ENCODE measurements at places on chromosomes 5 and 9.

GRCh38 chr9:2208465-2208864 lies 193.3 kb downstream of the SMARCA2 start:
- DNase-seq = no peak

DNA sequence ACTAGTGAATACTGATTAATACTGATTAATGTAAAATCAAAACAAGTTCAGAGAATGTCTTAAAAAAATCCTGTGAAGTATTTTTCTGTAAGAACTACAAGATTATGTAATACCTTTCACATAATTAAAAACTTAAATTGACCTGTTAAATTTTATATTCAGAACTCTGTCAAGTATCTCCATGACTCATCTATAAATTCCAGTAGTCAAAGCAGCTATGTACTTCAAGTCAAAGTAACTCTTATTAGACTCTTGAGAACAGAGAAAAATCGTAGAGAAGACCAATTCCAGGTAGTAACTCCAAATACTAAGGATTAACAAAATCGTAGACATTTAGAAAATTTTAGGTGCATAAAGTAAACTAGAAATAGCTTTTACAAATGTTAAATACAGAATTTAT lies 77.1 kb downstream of the HOMER1 start:
- no peak for DNase-seq

- no peak for DNase-seq
Observed at GRCh38 chr5:27313549-27313948, 275.2 kb upstream of the CDH9 start.

DNA sequence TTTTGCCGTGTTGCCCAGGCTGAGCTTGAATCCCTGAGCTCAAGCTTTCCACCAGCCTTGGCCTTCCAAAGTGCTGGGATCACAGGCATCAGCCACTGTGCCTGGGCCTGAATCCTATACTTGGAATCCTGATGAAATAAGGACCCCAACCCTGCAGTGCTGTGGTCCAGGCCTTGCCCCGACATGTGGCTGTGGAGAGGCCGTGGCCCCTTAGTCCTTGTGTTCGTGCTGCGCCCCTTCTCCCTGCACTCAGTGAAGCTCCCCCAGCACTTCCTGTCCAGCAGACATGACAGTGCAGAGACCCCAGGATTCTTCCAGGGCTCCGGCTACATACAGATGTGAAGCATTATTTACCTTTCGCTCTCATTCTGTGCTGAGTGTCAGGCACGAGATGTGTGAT lies 52.9 kb downstream of the EHMT1 start:
- DNase-seq = no peak

- DNase-seq = no peak
Observed at GRCh38 chr5:126189231-126189630, 234.0 kb upstream of the GRAMD2B start.

DNA sequence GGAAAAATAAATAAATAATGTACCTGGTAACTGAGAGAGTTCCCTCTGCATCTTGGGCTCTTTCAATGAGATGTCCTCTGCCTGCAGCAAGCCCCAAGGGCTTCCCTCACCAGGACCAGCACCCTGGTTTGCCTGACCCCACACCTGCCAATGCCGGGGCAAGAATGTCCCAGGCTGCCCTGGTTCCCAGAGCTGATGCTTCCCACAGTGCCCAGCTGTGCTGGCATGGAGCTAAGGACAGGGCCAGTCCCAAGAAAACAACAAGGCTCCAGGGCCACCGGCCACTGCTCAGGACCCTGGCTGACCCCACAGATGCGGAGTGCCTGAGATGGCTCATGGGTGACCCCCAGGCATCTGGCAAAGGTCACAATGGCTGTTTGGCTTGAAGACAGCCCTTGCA lies 123.5 kb downstream of the KCNIP1 start:
- no peak for DNase-seq

Measured in activated CD8-positive, alpha-beta memory T cell treated with anti-CD3 and anti-CD28 coated beads for 24 hours (primary cell).